ENCODE measurements at places on chromosomes 12 and 14. TPM values are rescaled to one million over a fixed set of nuclear protein-coding genes. Genes with fewer than 3 reads are reported as not detected.

DNA sequence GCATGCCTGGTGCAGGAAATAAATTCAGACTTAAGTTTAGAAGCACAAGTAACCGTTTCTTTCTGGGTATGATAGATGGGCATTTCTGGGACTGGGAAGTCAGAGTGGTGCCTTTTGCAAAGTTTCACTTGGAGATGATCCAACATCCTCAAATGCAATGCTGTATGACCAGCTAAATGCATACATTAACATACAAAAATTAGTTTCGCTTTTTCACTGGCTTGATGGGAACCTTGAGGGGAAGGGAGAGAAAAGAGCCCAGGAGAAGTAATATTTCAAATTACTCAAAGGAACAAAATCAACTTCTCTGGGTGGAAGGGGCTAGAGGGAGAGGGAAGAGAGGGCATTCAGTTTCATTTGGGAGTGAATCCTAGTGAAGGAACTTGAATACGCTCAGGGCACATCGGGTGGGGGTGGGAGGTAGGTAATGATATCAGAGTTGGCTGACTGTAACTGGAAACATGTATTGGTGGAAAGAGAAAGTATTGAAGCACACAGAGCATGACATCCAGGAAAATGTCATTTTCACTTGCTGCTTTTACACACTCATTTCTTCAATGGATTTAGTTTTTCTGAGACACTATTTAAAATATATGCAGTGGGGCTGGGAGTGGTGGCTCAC, 175.5 kb downstream of the PTPRO start:
- no peak for DNase-seq

DNA sequence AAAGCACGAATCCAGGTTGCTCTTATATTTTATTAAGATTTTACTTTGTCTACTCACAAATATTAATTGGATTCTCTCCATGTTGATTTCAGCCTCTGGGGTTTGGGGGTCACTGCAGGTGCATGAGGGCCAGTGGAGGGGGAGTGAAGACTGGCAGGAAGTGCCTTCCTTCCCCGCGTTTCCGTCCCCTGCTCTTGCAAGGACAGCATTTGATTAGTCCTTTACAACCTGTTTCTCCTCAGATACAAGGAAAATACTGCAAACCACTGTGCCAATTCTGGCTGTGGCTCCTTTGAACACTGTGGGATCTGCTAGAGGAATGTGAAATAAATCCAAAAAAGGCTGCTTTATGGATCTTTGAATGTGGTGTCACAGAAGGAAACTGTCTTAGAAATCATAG, 291.8 kb downstream of the ETNK1 start:
- no peak for DNase-seq

DNA sequence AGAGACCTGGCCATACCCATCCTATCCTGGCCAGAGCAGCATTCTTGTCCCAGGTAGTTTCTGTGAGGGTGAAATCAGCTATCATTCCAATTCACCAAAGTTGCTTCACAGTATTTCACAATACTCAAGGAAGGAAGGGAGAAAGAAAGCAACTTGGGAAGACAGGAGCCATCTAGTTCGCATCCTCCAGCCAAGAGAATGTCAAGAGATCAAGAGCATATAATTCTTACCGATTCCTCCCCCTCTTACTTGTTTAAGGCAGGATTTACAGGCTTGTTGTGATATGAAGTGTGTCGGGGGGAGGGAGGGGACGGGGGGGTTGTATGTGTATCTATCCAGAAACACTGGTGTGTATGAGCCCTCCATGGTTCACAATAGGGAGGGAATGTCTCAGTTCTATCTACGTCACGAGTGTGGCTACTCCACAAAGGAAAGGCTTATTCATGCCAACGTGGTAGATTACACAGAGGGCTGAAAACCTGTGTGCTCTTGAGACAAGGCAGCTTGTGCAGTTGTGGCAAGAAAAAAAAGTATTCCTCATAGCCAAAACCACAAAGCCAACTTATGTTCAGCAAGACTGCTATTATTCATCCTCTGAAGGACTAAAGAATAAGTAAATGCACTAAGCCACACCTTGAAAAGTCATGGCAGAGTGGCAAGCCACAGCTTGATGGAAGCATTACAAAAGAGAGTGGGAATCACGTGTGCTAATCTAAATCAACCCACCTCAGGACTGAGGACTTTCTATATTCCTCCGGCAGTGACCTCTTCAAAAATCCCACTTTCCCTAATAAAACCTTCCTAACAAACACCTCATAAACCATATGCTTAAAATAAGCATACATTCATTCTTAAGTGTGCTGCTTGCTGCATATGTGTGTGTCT, 35.0 kb downstream of the CORO1C start:
- no peak for DNase-seq

DNA sequence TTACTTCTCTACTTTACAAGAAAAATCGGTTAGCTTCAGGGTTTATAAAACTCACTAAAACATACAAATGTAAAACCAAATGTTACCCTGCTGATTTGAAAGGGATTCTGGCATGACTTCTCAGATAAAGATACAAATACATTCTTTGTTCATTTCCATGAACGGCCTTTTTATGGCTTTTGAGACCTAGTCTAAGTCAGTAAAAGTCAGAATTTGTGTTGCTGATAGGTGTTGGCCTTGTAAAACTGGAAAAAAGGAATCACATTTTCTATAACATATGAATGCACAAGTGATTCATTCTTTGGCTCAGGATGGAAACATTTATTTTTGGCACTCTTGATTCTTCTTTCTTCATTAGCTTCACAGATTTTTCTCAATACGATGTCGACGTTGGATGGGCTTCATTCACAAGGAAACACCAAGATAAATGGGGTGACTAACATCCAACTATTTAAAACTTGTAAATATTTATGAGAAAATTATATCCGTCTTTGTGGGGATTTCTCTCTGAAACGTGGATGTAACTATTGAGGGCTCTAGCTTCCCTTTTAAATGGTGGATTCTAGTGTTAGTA, 27.0 kb upstream of the CPM start:
- DNase-seq: no peak

DNA sequence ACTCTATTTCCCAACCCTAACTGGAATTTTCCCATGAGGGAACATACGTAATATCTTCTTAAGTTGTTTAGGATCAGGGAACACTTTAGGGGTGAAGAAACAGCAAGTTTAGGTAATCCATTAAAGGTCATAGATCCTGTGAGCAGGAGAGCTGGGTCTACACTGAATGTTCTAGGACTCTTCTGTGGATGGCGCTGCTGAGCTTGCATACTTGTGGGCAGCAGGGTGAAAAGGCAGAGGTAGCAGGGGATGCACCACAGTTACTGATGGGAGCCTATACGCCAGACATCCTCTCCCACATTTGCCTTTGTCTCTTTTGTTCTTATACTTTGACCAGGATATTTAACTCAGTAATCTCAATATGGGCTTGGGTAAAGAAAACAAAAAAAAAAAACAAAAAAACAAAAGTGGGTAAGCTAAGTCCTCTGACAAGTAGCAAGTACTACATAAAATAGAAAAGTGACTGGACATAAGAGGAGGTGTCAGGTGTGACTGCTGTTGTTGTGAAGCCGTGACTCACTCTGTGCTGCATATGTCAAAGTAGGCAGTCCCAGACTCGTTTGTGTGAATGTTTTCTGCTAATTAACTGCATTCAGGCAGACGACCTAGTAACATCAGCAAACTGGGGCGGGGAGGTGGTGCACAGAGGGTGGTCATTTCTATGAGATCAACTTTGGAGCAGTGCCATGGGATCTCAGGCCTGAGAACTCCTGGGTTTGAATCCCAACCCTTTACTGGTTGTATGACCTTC, 31.6 kb downstream of the NEUROD4 start:
- no peak for DNase-seq

Gene TMEM229B
- 2.2 TPM for total RNA-seq

Gene MLXIP
- 30.2 TPM for total RNA-seq

Gene PLEKHH1
- 5.5 TPM for total RNA-seq

Gene FLRT2
- 4.6 TPM for total RNA-seq

Gene MMP19
- total RNA-seq: 2.1 TPM

Gene TAMALIN
- total RNA-seq: 22.2 TPM
